ENCODE measurements at places on chromosomes 2 and 18.

DNA sequence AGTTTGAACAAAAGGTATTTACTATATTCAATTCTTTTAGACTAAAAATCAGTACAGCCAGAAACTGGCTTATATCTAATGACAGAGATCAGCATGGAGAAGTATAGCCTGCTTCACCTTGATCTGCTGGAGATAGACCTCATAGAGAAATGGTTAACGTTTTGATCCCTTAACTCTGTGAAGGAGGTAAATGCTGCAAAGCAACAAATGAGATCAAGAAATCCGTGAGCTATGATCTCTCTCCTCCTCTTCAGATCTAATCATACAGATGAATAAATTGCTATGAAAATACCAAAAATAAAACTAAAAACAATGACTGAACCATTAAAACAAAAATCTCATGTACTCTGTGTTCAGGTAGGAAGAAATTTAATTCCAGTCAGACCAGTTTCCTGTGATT is 42.8 kb downstream of the KLHL14 start:
- DNase-seq: no peak

DNA sequence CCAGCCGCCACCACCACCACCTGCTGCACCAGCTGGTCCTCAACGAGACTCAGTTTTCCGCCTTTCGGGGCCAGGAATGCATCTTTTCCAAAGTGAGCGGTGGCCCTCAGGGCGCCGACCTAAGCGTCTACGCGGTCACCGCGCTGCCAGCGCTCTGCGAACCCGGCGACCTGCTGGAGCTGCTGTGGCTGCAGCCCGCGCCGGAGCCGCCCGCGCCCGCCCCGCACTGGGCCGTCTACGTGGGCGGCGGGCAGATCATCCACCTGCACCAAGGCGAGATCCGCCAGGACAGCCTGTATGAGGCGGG is 1.6 kb downstream of the LRATD1 start:
- DNase-seq: no peak

- DNase-seq: peak; percentile 45
These were observed 189.3 kb downstream of the KCNS3 start for GRCh38 chr2:18067588-18068384.

DNA sequence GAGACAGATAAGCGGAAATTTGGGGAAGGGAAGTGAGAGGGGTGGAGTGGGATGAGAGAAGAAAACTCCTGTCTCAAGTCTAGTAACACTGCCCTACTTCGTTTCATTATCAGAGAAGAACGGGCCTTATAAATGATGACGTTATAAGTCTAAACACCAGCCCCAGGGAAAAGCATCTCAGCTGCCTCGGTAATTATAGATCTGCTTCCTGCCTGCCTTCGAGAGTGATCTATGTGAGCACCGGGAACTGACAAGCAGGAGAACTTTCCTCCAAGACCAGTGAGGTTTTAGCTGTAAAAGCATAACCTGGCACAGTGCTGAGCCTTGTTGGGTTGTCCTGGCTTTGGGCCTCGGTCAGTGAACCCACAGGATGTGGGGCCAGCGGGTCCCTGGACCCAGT is 227.9 kb upstream of the SIX2 start:
- DNase-seq: no peak

DNA sequence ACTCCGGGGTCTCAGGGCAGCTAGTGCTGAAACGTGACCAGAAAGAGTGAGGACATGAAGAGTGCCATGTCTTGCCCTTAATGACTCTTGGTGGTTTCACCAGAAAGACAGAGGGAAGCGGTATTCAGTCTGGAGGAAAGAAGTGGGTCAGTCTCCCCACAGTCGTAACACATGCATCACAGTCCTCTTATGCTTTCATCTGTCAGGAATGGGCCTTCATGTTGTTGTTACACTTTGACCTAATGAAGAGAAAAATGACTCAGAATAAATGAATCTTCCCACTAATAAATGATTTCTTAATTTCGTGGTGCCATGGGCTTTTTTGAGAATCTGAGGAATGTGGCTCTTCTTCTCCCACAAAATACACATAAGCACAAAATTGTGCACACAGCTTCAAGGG is 103.2 kb downstream of the SLC8A1 start:
- DNase-seq: no peak

DNA sequence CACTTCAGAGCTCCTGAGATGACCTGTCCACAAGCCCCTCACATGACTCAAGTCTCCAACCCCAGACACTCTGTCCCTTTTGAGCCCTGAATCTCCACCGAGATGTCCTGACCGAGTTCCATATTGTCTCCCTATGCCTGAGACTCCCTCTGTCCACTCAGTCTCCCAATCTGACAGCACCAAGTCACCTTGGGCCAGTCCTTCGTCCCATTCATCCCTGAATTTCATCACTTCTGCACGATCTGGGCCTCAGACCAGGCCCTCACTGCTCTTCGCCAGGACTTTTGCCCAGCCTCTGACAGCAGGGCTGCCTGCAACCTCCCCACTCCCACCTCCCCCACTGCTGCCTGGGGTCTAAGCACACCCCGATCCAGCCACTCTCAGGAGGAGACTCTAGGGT is 4.3 kb upstream of the MOCOS start:
- no peak for DNase-seq

DNA sequence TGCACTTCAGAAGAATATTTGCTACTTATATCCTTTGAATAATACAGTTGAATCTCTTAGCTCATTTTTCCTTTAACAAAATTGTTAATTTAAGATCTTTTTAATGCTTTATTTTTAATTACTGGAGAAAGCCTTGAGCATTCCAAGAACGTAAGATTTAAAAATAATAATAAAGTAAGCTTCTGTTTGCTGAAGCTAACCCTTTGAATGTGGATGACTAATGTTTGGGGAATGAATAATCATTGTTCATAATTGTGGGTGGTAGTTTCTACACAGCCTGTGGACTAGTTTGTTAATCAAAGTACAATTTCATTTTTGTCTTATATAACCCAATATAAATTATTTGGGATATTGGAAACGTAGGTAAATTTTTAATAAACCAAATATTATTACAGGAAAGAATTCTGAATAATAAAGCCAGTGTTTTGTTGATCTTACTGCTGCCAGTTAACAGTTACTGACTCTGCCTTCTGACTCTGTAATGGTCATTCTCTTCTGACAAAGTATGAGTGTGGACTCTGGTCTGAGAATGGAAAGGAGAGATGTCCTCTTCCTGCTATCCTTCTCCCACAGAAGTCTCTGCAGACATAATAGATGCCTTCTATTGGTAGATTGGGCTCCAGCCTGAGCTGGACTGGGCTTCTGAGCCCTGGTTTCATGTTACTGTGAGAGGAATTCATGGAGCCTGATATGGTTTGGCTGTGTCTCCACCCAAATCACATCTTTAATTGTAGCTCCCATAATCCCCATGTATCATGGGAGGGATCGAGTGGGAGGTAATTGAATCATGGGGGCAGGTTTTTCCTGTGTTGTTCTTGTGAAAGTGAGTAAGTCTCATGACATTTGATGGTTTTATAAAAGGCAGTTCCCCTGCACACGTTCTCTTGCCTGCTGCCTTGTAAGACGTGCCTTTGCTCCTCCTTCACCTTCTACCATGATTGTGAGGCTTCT is 292.7 kb upstream of the SLC39A10 start:
- DNase-seq: no peak

- no peak for DNase-seq
These were observed 167.1 kb upstream of the DOK6 start for GRCh38 chr18:69233465-69234054.

DNA sequence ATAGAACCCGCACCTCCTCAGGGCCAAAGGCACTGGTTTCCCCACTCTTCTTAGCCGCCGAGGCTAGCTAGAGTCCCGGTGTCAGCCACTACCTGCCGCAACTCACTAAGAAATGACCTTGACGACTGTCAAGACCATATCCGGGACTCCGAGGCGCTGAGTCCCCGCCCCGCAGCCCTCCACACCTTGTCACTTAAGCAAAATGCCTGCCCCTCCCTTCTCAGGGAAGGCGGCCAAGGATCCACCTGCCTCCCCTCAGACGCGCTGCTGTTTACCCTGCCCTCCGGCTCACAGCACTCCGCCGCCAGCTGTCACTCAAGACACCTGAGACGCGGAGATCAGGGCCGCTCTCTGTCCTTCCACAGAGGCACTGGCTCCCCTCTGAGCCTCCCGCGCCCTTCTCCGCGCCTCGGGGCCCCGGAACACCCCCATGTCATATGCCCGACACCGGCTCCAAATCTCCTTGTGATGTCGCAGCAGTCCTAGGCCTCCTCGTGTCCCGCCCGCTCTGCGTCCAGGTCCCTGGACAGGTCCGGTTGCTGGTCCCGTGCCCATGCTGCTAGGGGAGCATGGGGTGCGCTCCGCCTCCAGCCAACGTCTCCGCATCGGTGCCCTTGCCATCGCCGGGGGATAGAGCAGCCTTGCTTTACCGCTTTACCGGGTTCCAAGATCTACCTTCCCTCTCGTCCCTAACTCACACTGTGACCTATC is 32.5 kb upstream of the REG3G start:
- DNase-seq: peak; percentile 83

DNA sequence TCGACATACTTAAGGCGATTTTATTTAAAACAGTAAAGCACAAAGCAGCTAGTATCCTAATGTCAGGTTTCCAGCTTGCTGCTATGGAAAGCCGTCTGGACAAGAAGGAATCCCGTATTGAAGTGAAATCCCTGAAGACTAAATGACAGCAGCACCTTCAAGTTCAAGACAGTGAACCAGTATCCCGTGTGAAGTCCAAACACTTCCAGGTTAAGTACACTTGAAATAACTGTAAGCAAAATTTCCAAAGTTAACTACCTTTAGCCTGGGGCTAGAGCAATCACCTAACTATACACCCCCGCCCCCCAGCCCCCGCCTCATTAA is 1.2 kb downstream of the MBOAT2 start:
- no peak for DNase-seq

- peak; percentile 18 for DNase-seq
These were observed 432.7 kb upstream of the RAB12 start for GRCh38 chr18:8176554-8176953.

DNA sequence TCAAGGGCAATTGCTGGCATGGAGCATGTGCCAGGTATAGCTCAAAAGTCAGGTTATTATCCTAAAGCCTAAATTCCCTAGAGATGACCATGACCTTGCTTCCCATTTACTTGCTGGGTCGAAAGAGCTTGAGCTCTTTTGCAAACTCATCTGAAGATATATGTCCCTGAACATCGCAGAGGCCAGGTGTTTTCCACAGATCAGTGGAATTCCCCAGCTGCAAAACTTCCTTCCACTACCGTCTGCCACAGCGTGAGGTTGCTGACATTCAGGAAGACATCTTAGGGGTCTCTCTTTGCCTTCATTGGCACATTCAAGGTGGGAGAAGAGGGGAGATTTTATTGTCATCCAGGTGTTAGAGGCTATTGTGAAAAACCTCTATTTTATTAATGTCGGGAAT is 171.0 kb downstream of the MIB1 start:
- DNase-seq: no peak

DNA sequence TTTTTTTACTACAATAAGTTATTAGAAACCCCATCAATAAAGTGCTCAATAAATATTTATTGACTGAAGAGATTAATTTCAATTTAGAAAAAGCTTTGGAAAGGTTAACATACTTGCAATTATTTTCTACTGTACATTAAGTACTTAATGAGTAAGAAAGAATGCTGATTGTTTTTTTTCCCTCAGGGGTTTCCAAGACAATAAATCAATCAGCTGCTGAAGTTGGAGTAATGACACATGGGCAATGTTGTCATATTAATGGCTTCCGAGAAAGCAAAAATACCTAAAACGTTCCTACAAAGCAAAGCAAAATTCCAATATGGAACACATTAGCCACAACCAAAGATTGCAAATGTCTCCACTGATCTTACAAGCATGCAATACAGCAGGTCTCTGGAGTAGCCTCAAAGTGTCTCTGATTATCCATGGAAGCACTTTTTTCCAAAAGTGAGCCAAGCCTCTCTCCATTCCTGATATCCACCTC is 66.7 kb downstream of the ZC3H6 start:
- DNase-seq: no peak

DNA sequence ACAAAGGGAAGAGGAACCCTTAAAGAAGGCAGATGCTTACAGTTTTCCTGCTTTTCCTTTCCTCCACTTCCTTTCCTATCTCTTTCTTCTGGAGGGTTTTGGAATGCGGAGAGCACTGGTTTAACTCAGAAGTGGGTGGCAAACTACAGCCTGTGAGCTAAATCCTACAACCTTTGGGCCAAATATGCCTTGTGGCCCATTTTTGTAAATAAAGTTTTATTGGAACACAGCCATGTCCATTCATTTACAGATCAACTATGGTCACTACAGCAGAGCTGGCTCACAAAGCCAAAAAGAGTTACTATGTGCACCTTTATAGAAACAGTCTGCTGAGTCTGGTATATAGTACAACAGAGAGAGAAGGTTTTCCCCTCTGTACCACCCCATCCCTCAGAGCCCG is 69.1 kb downstream of the CCDC93 start:
- no peak for DNase-seq

GRCh38 chr2:109345091-109345490 is 216.1 kb downstream of the SH3RF3 start:
- no peak for DNase-seq

DNA sequence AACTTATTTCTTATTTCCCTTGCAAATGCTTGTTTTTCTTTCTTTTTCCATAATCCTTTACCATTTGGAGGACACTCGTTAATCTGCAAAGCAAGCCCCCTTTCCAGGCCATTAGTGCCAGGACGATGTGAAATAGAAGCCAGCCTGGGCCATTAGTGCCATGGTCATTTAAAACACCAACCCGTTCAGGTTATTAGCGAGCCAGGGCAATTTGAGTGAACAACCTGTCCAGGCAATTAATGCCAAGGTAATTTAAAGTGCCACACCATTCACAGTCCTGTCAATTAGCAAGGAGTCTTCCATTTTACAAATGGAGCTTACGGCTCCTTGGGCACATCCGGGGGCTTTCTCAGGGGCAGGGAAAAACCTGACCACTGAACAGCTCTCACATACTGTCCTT is 370.6 kb downstream of the HRH4 start:
- no peak for DNase-seq

GRCh38 chr2:228762565-228762964 is 508.5 kb downstream of the PID1 start:
- DNase-seq: peak; percentile 9

- peak; percentile 60 for DNase-seq
These were observed 101.9 kb upstream of the RAB12 start for GRCh38 chr18:8507361-8507760.

- DNase-seq: peak; percentile 99
These were observed 49.5 kb downstream of the C2orf42 start for GRCh38 chr2:70141212-70141901.

DNA sequence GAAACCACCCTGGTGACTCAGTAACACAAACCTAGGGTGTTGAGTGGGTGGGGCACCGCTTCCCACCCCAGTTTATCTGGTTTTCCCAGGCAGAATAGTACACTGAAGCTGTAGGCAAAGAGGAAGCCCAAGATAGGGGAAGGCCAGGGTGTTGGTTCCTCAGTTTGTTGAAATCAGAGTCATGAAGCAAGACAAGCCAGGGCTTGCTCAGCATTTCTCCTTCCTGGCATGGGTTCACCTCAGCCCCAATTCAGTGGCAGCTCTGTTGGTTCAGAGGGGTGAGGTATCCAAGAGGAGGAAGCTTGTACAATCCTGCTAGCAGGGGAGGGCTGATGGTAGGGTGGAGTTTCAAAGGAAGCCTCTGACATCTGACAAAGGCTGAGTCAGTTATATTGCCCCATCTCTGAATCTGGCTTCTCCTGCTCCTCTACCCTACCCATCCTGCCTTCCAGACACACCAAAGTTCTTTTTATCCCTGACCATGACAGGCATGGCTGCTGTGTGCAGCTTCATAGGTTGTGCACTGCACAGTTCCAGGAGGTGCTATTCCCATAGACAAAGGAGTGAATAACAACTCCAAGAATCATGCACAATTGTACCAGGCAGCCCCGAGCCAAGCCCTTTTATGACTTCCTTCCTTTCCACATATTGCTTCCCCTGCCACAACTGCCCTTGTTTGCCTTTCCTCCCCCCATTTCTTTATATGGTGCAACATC is 24.9 kb upstream of the RAB10 start:
- DNase-seq: no peak

GRCh38 chr2:233901884-233902283 is 15.3 kb upstream of the TRPM8 start:
- DNase-seq: no peak

Data from GM23338 (cell line).